NCI-H1048 (cell line): ENCODE measurements at places on chromosomes 4 and X.
A peak's percentile ranks its signal among the peaks of the same experiment; 100 is the strongest.

DNA sequence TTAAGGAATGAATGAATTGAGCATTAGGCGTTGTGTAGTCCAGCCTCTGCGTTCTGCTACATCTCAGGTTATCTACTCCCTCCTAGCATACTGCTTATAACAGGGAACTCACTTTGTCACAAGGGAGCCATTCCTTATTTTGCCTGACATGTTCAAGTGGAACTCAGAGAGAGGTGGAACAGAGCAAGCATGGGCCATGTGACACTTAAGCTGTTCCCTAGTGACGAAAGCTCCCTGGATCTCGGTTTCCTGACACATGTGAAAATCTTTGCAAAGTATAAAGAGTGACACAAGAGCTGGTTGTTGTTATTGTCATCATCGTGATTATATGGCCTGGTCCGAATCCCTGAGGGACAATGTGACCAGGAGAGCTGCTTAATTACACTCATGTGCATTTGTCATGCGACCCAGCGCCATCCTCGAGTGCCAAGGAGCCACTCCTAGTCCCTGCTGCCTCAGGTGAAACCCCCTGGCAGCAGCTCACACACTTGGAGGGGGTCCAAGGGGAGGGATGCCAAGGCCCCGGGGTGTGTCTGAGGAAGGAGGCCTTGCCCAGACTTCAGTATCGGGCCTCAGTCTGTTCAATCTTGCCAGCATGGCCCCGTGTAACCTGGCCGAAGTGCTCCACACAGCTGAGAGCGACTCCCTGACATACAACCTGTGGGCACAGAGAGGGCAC, 98.5 kb upstream of the MAP3K15 start:
- no peak for DNase-seq

GRCh38 chrX:15761564-15762191, 23.6 kb downstream of the CA5B start:
- DNase-seq, result no peak

DNA sequence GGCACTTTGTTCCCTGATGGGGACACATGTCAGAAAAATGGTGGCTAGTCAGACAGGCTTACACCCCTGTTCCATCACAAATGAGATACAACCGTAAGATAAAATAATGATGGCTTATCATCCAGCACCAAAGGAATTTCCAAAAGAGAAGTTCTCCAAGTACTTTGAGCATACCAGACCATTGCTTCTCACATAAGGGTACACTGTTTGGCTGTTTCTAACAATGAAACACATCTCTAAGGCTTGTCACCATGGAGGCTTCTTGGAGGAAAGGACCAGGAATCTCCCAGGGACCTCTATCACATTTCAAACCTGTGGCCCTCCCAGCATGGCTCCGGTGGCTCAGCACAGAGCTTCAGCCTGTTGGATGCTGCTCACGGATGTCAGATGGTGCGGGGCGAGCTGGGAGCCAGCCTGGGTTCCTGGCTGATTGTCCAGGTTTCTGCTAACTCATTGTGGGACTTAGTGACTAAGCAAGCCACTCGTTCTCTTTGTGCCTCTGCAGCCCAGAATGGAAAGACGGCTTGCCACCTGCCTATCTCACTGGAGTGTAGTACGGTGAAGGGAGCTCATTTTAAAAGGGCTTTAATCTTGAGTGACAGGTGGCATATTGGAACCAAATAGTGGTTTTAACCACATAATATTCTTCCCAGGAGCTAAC, 54.5 kb downstream of the FHDC1 start:
- DNase-seq, result no peak

DNA sequence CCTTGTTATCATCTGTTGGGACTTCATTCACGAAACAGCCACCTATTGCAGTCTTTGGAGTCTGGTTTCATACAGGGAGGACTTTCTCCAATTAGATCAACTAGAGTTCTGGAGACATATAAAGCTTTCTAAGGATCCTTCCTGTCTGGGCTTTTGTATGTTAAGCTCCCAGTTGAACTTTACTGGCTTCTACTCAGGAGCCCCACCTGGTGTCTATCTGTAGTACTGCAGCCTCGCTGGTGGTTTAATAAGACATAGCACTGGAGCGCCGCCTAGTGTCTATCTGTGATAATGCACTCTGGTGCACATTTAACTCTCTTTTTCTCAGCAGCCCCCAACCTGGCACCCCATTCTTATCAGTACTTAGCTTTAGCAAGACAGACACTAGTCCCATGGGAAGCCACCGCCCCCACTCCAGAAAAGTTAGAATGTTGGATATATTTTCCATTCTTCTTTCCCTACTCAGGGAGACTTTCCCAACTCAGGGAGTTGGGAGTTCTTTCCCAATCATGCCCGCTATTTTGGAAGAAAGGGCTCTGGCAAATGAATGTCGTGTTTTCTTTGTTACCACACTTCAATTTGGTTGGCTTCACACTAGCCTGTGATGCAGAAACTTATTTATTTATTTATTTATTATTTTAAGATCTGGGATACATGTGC, 36.9 kb upstream of the SYTL4 start:
- DNase-seq, result peak; percentile 43

GRCh38 chrX:151711154-151711553, 4.7 kb upstream of the FATE1 start:
- no peak for DNase-seq

DNA sequence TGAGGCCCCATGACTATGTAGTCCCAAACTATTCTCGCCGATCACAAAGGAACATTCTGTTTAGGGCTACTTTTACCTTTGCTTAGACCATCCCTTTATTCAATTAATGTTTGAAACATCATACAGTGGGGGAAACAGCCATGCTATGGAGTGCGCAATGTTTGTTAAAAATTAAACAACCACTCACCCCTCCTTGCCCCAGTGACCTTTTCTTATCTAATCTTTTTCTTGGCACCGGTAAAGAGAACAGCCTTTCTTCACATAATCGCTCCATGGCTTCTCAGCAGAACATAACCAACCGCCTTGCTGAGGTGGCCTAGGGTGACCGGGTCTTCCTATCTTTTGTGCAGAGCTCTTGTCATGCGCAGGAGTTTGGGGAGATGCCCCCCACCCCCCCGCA, 152.6 kb downstream of the VCX3A start:
- DNase-seq, result no peak

DNA sequence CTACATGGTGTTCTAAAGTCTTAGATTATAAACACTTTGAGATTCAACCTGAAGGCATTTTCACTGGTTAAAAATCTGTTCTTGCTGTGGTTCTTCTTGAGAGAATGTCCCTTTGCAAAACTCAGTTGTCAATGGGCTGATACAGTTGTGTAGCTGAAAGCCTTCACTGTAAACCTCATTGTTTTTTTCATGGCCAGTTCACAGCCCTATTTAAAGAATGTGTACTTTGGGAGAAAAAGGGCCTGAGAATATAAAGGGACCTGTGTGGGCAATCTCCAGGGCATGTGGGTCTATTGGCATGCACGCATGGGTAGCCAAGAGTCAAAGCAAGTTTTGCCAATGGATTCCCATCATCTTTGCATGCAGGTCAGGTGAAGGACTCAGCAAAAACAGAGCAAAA, 7.8 kb upstream of the MAP7D3 start:
- DNase-seq, result no peak

DNA sequence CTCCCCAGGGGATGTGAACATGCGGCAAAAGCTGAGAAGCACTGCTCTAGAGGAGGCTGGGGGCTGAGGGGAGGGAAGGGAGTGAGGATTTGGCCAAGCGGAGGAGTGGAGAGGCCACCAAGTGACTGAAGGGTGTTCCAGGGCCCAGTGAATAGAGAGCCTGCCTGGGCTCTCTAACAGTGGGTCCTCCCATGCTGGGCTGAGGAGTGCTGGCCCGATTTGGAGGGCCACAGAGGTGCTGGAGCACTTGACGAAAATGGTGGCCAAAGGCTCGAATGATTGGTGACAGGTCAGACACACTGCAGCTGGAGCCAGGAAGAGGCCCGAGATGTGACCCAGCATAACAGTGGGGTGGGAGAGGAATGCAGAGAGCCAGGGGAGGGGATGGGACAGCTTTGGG, 37.5 kb upstream of the MAP3K15 start:
- no peak for DNase-seq

- no peak for DNase-seq
Observed at GRCh38 chr4:138996090-138996489, 19.5 kb upstream of the NOCT start.

- no peak for DNase-seq
Observed at GRCh38 chr4:104966349-104967033, 180.2 kb upstream of the TET2 start.

- DNase-seq, result no peak
Observed at GRCh38 chrX:55796496-55796895, 78.9 kb downstream of the RRAGB start.

DNA sequence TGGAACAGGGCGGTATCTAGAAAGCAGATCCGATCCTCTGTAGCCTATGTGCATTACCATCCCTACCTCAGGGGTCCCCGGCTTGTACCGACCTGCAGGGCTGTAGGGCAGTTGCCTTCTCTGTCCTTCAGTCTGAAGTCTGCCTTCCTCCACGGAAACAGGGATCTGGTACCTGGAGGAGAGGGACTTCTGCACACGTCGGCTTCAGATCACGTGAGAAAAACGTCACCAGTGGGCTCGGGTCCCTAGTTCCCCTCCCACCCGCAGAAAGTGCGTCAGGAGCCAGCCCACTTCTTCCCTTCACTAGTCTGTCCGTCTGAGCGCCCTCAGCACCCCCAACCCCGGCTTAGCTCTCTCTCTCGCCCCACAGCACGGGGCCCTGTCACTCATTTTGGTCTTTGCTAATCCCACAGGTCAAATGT, at the start of gene TCEAL5:
TCEAL5 (minus strand) TSS at position 170 of the 422 bp plus-strand sequence. CDS start 2,187 bp downstream, outside the sequence.
- no peak for DNase-seq

DNA sequence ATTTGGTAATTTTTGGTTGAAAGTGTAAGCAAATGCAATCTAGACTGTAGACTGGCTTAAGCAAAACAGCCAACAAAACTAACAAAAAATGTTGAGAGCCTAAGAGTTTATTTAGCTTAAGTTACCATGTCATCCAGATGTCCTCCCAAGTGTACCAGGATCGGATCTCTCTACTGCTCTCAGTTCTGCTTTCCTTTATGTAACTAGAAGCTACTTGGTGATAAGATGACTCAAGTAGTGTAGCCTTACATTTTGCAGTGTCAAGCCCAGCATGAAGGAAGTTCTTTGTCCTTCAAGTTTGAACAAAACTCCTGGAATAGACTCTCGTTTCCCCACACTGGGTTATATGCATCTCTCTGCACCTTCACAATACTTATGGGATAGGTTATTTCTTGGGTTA, 1500.0 kb downstream of the STIM2 start:
- no peak for DNase-seq

DNA sequence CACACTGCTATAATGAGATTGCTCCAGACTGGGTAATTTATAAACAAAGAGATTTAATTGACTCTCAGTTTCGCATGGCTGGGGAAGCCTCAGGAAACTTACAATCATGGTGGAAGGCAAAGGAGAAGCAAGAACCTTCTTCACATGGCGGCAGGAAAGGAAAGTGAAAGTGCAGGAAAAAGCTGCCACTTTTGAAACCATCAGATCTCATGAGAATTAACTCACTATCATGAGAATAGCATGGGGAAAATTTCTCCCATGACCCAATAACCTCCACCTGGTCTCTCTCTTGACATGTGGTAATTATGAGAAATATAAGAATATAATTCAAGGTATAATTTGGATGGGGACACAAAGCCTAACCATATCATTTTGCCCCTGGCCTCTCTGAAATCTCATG, 884.2 kb downstream of the GLUD2 start:
- no peak for DNase-seq

GRCh38 chrX:49001521-49002090, 458 bp downstream of the GRIPAP1 start:
- DNase-seq, result no peak
